ENCODE measurements at places on chromosomes 11 and 22.

DNA sequence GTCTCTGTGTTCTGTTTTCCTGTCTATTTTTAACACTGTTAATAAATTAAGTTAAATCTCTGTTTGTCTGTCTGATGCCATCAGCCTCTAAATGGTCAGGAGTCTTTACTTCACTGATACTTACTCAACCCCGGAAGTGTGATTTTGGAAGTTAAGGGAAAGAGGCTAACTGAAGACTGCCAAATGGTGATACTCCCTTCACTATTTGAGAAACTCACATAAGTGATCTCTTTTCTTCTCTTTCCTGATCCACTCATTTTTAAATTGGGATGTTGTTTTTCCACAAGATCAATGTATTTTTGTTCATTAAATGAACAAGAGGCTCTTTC, 389 bp upstream of the CASP12 start:
- DNase-seq = no peak

DNA sequence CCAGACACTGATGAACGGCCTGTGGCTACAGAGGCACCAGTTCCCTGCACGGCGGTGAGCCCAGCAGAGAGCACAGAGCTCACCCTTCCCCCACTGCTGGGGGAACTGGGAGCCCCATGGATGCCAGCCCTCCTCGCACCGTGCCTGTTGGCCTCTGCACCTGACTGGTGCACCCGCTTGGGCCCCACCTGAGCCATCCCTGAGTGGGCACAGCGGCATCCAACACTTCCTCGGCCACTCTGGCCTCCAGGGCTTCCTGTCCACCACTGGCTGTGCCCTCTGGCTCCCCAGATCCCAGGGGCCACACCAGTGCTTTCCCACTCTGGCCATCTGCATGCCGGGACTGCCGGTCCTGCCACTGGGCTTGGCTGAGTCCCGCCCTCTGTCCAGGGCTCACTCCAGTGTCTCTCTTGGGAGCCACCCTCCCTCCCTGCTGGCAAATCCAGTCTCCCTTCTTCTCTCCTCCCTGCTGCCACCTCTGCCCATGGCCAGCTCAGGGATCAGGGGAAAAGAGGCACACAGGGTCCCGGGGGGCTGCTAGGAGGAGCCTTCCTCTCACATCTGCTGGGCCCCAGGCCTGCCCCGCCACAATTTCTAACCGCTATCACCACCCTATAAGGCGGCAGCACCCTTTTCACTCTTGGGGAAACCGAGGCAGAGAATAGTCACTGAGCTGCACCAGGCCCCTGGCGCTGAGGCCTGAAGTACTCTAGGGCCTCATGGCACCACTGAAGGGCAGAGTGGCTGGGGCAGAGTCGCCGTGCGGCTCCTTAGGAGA, 33.0 kb downstream of the GNB1L start:
- no peak for DNase-seq

GRCh38 chr11:96143041-96143521, 199.9 kb downstream of the MAML2 start:
- DNase-seq = no peak

- no peak for DNase-seq
Measured at GRCh38 chr11:87926250-87926970, 248.8 kb downstream of the RAB38 start.

GRCh38 chr22:25729016-25729995, 12.7 kb upstream of the MYO18B start:
- no peak for DNase-seq

GRCh38 chr22:20242393-20243175, 25.5 kb downstream of the RTN4R start:
- no peak for DNase-seq

- no peak for DNase-seq
Measured at GRCh38 chr11:86205421-86206336, 38.9 kb upstream of the EED start.

- no peak for DNase-seq
Measured at GRCh38 chr11:116688202-116688540, 84.6 kb downstream of the BUD13 start.

DNA sequence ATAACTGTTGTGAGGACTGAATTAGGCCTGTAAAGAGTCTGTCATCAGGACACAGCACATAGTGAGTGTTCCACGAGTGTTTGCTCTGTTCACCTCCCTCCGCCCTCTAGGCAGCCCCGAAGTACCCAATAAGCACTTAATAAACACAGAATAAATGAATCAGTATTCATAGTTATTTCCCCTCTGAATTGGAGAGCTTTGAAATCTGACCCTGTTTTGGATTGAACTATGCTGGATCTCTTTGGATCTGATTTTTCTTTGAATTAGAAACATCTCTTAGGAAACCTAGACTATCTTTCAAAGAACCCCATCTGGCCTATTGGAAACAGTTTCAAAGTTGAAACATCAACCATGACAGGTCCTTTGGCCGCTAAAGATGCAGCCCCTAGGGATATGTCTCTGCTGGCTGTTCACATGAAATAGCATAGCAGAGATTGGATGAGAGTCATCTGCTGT, 615.5 kb downstream of the NTM start:
- DNase-seq = no peak

GRCh38 chr11:131880316-131880715, 509.9 kb downstream of the NTM start:
- no peak for DNase-seq

GRCh38 chr22:24423519-24424000, 3.8 kb upstream of the ADORA2A start:
- peak; percentile 94 for DNase-seq

GRCh38 chr11:32659672-32660071, 76.0 kb downstream of the EIF3M start:
- DNase-seq = no peak

DNA sequence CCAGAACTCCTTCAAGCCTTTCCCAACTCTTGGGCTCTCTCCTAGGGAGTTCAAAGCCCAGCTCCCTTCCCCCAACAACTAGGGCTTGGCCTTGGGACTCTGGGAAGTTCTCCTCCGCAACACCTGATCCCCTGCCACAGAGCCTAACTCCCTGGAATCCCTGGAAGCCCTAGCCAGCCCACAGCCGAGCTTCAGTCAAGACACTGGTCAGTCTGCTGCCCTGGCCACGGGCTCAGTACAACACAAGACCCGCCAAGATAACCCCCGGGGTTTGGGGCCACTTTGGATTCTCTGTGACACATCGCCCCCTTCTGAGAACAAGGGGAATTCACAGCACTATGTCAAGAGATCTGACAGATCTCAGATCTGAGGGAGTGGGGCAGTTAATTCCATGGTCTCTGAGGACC, 58.3 kb downstream of the SLC22A12 start:
- peak; percentile 47 for DNase-seq

- no peak for DNase-seq
Measured at GRCh38 chr22:37848587-37849088, 581 bp upstream of the EIF3L start.

- DNase-seq = no peak
Measured at GRCh38 chr22:37965940-37966664, 12.6 kb downstream of the POLR2F start.

GRCh38 chr11:130608287-130608686, 159.8 kb downstream of the ADAMTS15 start:
- DNase-seq = no peak

GRCh38 chr11:118899706-118900360, 16.1 kb downstream of the CXCR5 start:
- DNase-seq = no peak

DNA sequence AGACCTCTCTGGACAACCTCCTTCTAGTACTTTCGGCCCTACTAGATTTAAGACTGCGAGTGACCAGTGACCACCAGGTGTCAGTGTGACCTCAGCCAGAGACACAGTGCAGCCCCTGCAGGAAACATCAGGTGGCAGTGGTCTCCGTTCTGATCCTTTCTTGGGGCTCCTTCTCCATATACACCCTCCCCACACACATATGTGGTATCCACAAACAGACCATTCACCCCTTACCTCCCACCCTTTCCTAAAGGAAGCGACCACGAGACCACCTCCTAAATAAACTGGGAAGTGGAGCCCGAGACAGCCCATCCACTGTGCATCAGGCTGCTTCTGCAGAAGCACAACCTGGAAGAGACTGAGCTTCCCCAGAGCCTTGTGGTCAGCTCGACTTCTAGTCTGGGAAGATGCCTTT, 38.5 kb upstream of the CYP2D6 start:
- DNase-seq = peak; percentile 82

- DNase-seq = no peak
Measured at GRCh38 chr11:10623797-10624761, 55.6 kb upstream of the LYVE1 start.

- DNase-seq = no peak
Measured at GRCh38 chr22:44583854-44584253, 85.8 kb upstream of the RTL6 start.

- DNase-seq = no peak
Measured at GRCh38 chr22:21015466-21016006, 571 bp downstream of the P2RX6 start.

GRCh38 chr11:45859661-45860140, 12.4 kb downstream of the CRY2 start:
- DNase-seq = no peak

- no peak for DNase-seq
Measured at GRCh38 chr22:39880722-39881121, 12.8 kb downstream of the ENTHD1 start.

DNA sequence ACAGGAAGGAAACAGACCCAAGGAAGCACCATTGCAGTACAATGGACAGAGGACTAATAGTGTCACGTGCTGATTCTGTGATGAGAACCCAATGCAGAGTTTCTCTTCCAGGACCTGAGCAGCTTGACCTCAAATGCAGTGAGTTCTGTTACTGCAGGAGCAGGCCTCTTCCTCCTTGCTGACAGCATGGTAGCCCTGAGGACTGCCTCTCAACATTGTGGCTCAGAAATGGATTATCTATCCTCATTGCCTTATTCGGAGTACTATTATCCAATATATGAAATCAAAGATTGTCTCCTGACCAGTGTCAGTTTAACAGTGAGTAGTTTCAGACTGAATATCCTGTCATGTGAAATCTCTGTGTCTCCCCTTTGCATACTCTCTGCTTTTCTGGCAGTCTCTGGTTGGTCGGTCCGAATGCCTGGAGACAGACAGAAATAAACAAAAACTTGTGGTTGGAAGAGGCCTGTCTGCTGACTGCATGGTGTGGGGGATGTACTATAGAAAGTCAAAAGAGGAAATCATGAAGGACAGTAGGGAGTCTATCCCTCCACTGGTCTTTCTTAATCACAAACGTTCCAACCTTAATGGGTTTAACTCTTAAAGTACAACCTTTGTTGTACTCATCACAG, 6.9 kb upstream of the MS4A14 start:
- DNase-seq = no peak

- no peak for DNase-seq
Measured at GRCh38 chr22:19330865-19331418, 39.4 kb upstream of the CLTCL1 start.

GRCh38 chr11:27692781-27693180, 7.5 kb downstream of the BDNF start:
- DNase-seq = no peak

DNA sequence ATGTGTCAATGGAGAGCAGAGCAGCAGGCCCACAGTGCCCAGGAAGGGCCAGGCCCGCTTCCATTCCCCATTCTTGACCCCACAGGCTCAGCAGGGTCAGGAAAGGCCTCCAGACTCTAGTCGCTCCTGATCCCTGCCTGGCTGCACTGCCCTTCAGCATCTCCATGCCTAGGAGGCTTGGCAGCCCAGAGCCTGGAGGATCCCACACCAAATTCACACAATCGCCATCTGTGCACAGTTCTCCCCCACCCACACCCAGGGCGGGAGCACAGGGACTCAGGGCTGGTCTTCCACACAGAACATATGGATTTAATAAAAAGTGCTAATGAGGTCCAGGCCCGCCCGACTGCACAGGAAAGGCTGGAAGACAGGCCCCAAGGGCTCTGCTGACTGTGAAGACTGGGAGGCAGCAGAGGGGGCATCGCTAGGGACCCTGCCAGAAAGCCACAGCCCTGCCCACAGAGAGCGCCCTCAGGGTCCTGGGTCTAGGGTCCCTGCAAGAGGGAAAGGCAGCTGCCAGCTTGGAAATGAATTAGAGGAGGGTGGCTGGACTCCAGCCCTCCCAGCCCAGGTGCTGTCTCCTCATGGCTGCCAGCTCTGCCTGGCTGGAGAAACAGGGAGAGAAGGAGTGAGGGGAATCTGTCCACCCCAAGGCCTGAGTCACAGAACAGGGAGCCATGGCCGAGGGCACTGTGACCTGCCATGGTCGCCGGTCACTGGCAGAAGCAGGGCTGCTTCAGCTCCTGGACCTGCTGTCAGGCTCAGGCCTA, 39.7 kb downstream of the DKK3 start:
- DNase-seq = no peak

GRCh38 chr11:134474942-134475341, 62.9 kb upstream of the B3GAT1 start:
- no peak for DNase-seq

GRCh38 chr11:77558380-77558779, 31.4 kb upstream of the AQP11 start:
- DNase-seq = peak; percentile 7

DNA sequence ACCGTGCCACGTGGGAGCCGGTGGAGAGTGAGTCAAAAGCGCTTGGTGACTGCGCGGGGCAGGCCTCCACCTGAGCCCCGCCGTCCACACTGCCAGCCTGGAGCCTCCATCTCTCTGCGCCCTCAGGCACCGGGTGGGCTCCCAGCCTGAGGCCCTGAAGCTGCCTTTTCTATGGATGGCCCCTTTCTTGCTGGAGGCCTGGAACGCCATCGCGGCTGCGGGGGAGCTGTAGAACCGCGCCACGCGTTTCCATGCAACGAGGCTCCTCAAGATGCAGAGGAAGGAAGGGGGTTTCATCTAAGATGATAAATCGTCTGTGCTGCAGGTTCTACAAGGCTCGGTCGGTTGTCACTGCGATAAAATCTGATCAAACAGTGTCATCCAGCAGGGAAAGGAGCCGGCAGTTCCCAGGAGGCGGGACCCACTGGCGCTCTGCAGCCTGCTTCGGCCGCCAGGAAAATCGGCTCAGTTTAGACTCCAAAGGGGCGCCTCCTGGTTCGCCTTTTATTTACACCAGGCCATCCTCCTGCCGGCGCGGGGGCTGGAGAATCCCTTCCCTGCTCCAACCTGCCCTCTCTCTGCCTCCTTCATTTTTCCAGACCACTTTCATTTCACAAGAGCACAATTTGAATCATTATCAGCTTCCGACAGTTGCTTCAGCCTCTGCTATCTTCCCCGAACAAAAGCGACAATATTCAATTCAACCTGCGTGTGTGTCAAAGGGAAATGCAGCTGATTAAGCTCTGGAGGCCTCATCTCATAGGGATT, 624.4 kb downstream of the BRD1 start:
- no peak for DNase-seq

- no peak for DNase-seq
Measured at GRCh38 chr11:11512502-11512901, 109.3 kb downstream of the GALNT18 start.

- no peak for DNase-seq
Measured at GRCh38 chr11:96104496-96104895, 180.6 kb upstream of the MTMR2 start.
